ENCODE measurements at places on chromosomes 3 and 15.
A peak's percentile ranks its signal among the peaks of the same experiment; 100 is the strongest.

- DNase-seq, result no peak
Measured at GRCh38 chr15:82043130-82043673, 2.6 kb downstream of the MEX3B start.

GRCh38 chr3:150547045-150547741 lies 606 bp downstream of the EIF2A start:
- no peak for DNase-seq

DNA sequence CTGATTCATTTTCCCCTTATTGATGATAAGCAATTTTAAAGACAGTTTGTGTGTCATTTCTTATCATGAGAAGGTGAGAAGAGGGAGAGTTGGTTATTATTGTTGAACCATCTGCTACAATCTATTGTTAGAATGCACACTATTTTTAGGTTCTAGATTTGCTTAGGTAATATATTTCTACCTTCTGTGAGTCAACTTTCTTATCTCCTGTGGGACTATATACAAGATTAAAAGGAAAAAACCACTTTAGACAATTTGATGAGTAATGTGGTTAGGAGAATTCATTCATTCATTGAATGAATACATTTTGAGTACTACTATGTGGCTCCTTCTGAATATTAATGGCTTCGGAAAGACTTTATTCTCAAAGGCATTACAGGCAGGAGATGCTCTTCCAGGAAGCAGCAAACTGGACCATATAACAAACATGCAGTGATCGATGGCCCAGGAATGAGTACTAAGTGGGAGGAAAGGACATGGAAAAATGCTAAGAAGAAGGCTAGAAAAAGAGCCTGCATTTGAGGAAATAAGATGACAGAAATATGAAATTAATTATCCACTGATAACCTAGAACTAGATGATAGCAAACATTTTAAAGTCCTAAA lies 22.4 kb downstream of the SPTSSB start:
- no peak for DNase-seq

- DNase-seq, result no peak
Measured at GRCh38 chr3:15007681-15008141, 57.4 kb downstream of the MRPS25 start.

GRCh38 chr3:178385280-178385952 lies 150.8 kb upstream of the KCNMB2 start:
- no peak for DNase-seq

- peak; percentile 55 for DNase-seq
Measured at GRCh38 chr3:123627673-123628670, 43.1 kb upstream of the HACD2 start.

- no peak for DNase-seq
Measured at GRCh38 chr15:63447017-63447676, 57.2 kb upstream of the USP3 start.

DNA sequence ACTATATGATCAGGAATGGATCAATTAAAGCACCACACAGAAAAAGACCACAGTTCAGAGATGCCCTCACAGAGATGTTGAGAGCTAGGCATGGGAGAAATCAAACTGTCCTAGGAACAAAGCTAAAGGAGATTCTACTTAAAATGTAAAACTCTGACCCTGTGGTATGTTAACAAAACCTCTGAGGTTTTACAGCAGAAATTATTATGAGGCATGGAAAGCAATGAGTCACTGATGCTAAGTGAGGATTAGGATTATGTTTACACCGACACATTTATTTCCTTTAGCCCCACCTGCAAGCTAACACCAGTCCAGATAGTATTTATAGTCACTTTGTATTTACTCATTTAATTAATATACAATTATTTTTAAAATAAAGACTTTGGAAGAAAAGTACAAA lies 1242.2 kb downstream of the OTOL1 start:
- no peak for DNase-seq

DNA sequence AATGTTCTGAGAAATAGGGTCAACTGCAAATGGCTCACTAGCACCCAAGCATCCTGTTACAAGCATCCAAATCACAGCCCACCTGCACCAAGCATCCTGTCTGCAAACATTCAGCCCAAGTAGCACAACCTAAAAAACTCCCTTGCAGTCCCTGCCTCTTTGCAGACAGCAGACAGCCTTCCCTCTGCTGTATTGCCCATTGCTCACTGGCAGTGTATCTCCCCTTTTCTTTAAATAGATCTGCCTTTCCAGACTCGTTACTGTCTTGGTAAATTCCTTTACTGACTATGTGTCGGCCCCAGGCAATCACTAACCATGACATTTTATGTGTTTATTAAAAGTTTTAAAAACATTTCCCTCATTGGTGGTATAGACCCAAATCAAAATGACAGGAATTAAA lies 155.4 kb downstream of the ADAMTSL3 start:
- DNase-seq, result no peak

DNA sequence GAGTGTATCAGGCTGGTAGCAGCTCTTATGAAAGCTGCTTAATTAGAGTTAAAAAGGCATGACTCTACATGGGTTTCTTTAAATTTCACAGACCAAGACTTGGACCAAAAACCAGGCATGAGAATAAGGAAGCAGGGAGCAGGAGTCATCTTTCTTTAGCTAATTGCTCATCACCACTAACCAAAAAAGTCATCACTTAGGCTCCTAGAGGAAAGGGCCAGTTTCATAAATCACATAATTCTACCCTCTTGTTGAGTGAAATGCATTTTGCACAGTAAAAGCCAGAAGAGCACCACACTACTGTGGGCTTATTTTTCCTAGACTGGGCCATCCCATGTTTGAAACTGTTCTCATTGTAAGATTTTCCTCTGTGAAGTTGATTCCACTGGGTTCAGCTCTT lies 175.6 kb downstream of the GREM1 start:
- no peak for DNase-seq

DNA sequence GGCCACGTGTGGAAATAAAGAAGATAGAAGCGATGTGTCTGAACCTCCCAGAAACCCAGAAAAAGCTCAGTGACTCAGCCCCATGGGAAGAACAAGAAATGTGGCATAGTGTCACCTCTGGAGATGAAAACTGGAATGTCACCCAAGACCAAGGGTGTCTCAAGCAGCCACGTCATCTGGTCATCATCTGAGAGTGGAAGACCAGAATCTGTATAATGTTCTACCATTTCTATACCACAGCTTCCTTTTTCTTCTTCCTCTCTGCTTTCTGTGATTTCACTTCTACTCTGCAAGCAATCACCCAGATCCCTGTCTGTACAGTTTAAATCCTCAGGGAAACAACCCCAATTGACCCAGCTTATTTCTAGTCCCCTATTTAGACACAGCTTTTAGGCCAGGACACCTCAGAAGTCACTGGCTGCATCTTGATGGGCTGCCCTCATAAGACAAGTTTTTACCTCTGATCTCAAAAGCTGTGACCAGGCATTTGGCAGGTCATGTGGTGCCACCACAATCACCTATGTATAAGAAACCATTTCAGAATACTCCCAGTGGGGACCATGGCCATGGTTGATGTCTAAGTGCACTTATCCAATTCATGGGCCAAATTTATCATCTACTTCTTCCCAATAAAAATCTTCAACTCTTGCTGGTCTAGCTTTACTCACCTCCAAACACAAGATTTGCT lies 278.5 kb upstream of the UMPS start:
- DNase-seq, result no peak

DNA sequence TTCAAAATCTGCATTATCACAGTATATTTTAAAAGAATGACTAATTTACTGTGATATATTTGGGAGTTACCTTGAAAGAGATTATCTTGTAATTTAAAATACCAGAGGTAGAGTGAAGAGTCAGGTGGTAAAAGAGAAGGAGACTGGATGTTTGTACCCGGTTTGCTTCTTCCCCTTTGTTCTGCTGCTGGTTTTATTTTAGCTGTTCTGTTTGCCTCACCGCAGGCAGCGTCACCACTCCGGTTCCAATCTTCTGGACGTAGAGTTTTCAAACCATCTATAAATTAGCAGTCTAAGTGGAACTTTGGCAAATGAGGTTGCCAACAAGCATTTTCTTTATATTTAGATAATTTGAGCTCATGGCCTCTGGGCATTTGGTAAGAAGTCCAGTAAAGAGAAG lies 38.2 kb downstream of the PPARG start:
- no peak for DNase-seq

DNA sequence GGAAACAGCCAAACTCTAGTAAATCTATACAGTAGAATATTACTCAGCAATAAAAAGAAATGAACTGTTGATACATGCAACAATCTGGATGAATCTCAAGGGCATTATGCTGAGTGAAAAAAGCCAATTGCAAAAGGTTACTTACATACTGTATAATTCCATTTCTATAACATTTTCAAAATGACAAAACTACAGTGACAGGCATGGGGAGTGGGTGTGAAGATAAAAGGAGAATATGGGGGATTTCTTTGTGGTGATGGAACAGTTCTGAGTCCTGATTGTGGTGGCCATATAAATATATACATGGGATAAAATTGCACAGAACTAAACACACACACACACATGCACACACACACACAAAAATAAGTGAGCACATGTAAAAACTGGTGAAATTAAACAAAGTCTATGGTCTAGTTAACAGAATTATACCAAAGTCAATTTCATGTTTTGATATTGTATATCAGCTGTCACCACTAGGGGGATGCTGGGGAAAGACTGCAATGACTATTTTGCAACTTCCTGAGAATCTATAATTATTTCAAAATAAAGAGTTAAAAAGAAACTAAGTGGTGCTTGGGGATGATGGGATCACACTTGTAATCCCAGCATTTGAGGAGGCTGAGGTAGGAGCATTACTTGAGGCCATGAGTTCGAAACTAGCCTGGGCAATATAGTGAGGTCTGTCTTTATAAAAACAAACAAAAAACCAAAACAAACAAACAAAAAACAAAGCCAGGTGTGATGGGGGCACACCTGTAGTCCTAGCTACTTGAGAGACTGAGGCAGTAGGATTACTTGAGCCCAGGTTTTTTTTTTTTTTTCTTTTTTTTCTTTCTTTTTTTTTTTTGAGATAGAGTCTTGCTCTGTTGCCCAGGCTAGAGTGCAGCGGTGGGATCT lies 66.0 kb downstream of the SPTSSB start:
- no peak for DNase-seq

- DNase-seq, result no peak
Measured at GRCh38 chr3:51688206-51688600, 17.2 kb downstream of the TEX264 start.

DNA sequence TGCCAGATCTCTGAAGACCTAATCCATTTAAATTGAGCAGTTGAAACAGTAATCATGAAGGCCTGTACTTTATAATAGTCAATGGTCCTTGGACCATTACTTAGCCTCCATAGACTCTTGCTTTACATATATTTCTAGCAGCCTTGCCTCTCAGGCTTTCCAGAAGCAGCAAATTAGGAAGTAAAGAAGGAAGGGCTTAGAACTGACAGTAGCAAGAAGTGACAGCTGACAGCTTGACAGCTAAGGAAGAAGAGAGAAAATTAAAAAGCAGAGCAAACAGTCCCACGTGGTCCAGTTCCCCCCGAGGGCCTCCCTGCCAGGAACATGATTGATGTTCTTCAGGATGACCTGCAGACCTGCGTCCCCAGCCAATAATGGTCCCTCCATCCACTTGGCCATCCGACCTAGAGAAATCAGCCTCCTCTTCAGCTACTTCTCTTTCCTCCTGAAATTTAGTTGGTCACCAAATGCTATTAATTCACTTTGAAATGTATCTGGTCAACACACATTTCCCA lies 15.0 kb upstream of the PSMD6 start:
- DNase-seq, result no peak

- DNase-seq, result no peak
Measured at GRCh38 chr3:178078953-178079352, 457.3 kb upstream of the KCNMB2 start.

DNA sequence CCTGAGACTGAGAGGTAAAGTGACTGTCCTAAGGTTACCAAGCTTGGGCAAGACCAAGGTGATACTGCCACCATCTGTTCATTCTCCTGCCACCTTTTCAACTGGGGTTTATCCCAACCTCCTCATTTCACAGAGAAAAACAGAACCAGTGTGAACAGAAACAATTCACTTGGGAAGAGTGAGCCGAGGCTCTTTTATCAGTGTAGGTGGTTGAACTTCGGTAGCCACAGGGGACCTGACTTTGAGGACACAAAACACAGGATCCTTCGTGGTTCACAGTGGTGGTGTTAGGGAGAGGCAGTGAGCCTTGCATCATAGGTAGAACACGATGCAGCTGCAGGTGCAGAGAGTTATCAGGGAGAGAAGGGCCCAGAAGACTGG lies 72.8 kb upstream of the ICE2 start:
- no peak for DNase-seq

DNA sequence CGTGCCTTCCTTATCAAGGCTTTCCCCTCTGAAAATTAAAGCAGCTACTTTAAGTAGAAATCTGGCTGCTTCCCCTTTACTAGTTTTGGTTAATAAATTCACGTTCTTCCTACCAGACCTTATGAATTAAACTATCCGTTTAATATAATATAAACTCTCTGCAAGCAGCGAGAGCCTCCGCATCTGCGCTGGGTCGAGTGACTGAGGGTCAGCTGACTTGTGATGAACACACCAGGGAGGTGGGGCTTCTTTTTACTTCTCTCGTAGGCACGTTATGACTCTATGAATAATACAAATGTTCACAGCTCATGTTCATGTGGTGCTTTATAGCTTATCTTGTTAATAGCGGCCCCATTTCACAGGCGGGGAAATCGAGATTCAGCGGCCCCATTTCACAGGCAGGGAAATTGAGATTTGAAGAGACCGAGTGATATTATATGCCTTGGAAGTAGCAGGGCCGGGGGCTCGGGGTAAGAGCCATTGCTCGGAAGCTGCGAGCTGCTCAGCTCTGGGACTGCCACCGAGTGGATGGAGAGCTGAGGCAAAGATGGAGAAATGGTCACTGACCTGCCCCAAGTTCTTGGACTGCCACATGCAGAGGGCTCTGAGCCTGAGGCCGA lies 8.3 kb downstream of the MUC4 start:
- DNase-seq, result no peak

DNA sequence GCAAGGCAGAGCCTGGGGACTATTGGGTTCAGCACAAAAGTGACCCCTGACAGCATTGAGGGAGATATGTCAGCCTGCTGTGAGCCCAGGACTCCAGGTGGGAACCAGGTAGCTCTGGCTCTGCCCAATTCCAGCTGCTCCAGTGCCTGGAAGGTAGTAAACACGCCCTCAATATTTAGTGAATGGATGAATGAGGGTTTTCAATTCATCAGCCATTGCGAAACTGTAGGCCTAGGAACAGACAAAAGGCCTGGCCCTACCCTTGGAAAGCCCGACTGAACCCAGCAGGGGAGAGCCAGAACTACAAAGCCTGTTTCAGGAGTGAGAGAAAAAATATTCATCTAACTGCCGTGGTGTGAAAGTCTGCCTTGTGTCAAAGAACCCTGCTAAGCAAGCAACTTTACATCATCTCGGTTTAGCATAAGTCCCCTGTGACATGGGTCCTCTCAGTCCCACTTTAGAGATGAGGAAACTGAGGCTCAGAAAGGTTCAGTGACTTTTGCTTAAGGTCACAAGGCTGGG lies 8.1 kb upstream of the CSK start:
- DNase-seq, result no peak

DNA sequence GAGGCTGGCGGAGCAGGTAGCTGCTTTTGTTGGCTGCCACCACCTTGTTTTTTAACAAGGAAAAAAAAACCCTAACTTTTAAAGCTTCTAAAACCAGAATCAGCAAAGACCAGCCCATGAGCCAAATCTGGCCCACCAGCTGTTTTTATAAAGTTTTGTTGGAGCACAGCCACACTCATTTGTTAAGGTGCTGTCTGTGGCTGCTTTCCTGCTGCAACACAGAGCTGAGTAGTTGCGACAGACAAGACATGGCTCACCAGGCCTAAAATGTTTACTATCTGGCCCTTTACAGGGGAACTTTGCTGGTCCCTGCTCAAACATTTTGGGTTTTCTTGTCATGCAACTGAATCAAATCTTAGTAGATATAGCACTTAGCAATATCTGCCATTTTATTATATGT lies 18.9 kb downstream of the EFCAB12 start:
- no peak for DNase-seq

- peak; percentile 78 for DNase-seq
Measured at GRCh38 chr15:39736412-39737195, 46.0 kb downstream of the FSIP1 start.
